ENCODE measurements at places on chromosomes 2 and 18.

DNA sequence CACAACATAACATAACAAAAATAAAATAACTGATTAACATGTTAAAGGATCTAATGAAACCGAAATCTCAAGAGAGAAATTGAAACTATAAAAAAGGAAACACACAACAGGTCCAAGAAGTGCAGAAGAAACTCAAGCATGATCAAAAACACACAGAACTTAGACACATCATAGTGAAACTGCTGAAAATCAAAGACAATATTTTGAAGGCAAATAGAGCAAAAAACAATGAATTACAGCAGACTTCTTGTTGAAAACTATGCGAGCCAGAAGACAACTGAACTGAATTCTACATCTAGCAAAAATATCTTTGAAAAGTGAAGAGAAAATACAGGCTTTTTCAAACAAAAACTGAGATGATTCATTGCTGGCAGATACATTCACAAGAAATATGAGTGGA is 61.3 kb downstream of the UGP2 start:
- DNase-seq, result no peak

GRCh38 chr2:187313831-187314230 is 134.2 kb downstream of the CALCRL start:
- DNase-seq, result no peak

DNA sequence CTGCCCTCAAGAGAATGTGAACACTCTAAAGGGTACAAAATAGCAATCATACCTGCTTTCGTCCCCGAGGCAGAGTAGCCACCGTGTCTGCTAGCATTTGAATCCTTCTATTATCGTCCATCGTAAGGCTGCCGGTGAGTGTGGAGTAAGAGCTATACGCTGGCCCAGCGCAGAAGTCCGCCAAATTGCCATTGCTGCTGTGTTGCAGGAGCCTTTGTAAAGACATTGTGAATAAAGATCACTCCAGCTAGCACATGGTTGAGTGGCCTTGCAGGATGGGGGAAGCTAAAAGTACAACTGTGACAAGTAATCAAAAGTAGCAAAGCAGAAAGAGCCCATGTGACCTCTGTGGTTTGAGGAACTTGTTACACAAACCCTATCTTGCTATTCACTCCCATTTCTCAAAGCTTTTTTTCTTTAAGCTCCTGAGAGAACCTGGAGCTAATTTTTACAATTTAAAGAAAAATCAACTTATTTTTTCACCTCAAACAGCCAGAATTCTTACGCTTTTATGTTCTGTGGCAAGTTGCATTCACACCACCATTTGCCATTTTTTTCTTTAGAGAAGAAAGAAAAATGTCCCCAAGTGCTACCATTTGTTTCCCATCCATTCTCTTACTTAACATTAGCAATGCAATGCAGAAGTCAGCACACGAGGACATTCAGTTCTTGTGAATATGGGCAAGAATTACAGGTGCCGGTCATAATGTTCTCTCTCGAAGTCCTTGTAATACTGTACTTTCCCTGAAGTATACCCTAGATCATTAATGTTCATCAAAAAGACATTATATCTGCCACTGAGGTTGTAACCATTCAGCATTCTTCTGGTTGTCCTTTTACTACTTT is at the start of gene CYTIP:
CYTIP (minus strand) TSS at position 295 of the 846 bp plus-strand sequence; CDS start at position 226, 69 bp downstream.
- no peak for DNase-seq

- no peak for DNase-seq
Measured at GRCh38 chr2:14626873-14627272, 5.6 kb upstream of the LRATD1 start.

DNA sequence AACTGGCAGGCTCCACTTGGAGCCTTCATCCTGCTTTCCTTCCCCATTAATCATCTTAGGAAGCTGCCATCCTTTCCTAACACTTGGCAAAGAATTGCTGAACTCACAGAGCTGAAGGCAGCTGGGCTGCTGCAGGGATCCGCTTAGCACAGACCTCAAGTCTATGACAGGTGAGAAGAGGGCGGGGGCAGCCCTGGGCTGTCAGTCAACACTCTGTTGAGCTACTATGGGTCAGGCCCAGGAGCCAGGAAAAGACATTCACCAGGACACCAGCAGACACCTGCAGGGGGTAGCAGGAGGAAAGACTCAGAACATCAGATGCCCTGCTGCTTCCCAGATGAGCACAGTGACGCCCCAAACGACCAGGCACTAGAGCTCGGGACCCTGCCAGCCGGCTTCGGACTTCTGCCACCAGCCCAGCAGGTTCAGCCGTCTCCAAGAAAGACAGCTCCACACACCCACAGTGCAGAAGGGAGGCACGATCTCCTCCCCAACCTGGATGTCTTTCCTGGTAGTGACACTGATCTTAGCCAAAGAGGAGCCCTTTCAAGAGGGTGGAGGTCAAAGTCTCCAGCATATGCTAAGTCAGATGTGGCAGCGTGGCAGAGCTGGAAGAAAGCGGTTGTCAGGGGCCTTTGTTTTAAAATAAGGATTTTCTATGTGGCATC is 55.2 kb downstream of the SNORC start:
- no peak for DNase-seq

- DNase-seq, result no peak
Measured at GRCh38 chr2:116669782-116670181, 1144.7 kb upstream of the DDX18 start.

Data from iPS DF 19.7 (cell line).